ENCODE measurements at places on chromosomes 5 and 9.

GRCh38 chr5:78811866-78812265 is 163.3 kb upstream of the LHFPL2 start:
- DNase-seq = no peak

DNA sequence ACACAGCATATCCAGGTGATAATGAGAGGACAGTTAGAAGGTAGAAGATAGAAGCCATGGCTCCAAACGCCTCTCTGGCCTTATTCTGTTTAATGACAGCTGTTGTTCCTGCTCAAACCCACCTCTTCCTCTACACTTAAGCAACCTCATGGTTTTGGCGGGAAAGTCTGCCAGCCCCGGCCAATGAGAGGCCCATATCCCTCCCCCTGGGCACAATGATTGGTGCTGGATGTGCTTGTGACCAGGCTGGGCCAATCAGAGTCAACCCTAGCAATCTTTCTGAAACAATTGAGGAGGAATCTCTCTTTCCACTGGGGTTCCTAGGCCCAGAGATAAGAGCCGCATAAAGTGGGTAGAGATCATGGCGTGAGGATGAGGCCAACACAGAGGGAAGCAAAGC is 4.8 kb upstream of the GFI1B start:
- DNase-seq = no peak

DNA sequence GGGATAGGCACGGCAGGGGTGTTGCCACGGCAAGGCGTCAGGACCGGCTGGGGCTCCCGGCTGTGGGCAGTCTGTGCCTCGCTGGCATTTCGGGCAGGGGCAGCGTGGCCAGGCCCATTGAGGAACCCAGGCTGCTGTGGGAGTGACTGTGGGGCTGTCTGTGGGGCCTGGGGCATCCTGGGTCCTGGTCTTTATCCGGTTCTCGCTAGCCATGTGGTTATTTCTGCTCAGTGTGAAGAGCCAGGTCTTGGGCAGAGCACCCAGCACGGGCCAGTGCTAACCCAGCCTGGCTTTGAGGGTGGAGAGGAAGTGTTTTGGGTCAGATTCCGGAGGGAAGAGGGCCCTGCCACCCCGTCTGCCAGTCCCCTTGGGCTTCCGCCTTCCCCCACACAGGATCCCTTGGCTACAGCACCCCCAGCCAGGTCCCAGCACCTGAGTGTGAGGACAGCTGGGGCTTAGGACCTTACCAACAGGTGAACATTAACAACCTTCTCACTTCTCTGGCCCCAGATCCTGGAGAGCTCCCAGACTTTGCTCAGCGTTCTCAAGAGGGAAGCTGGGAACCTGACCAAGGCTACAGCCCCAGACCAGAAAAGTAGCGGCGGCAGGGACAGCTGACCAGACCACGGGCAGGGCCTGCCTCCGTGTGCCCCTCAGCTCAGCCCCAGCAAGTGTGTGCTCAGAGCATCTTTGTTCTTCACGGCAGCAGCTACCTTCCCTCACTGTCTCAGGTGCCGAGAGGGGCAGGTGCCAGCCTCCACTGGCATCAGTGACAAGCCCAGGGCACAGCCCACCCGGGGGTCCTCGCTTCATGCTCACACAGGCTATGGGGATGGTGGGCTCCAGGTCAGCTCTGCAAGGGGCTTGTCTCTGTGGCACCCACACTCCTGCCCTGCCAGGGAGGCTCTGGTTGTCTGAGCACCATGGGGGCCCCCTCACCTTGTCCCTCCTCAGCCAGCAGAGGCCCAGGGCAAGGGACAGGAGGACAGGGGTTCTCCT is 1.1 kb downstream of the SSNA1 start:
- DNase-seq = no peak

DNA sequence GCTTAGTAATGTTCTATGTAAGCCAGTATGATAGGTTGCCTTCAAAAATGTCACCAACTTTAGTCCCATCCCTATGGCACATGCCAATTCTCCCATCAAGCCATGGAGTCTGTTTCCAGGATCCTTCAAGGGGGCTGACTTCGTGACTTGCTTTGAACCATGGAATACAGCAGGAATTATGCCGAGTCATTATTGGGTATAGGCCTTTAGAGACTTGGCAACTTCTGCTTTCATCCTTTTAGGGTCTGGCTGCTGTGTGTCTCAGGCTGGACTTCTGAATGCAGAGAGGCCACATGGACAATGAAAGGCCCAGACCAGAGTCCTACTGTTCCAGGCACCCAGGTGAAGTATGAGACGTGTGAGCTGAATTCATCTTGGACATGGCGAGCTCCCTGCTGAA is 109.8 kb downstream of the DENND1A start:
- no peak for DNase-seq

DNA sequence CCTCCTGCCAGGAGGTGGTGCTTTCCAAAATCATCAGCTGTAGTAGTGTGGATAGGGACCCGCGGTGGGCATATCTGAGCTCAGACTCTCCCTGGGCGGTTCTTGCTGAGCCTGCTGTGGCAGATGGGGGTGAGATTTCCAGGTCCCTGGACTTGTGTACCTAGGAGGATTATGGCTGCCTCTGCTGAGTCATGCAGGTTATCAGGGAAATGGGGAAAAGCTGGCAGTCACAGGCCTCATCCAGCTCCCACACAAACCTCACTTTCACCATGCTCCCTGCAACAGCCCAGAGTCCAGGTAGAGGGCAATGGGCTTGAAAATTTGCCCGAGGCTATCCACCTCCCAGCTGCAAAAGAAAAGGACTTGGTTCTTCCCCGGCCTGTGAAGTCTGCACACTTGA is 23.4 kb upstream of the MAMDC2 start:
- DNase-seq = no peak

All from stimulated activated CD8-positive, alpha-beta memory T cell treated with anti-CD3 and anti-CD28 coated beads, Interleukin-15, amount 100 ng/mL, for 24 hours (primary cell).